Natural killer cell treated with Interleukin-12 subunit alpha and Interleukin-12 subunit beta and Interleukin-15 and Interleukin-18, amount 100 ng/mL, for 72 hours (primary cell): ENCODE measurements at places on chromosomes 2 and 18.

DNA sequence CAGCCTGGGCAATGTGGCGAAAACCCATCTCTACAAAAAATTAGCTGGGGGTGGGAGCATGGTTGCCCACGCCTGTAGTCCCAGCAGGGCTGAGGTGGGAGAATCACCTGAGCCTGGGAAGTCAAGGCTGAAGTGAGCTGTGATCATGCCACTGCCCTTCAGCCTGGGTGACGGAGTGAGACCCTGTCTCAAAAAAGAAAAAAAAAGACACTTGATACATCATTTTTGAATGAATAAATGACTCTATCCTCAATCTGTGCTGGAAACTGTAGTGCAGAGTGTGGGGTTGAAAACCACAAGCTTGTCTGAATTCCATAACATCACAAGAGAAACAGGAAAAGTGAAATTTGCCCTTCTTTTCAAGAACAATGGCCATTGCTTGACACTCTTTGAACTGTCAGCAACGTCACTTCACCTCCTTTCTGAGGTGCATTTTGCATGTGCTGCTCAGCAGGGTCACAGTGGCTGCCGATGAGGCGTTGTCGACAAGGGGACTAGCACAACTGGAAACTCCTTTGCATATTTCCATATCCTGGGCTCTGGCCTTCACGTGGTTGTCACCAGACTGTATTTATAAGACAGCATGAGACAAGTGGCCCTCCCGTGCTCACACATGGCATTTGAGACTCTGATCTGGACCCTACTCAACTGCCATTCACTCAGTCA lies 54.2 kb downstream of the DDX1 start:
- DNase-seq = no peak

DNA sequence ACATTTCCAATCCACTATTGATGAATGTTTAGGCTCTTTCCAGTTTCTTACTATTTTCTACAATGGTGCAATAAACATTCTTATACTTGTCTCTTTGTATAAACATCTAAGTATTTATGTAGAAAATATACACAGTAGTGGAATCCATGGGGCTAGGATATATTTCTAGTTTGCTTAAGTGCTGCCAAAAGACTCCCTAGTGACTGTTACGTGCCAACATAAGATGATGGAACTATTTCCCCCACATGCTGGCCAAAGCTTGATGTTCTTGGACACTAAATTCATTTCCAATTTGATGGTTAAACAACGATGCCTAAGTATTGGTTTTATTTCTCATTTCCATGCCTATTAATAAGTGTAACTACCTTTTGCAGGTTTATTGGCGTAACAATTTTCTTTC lies 378.4 kb upstream of the HNRNPA3 start:
- DNase-seq = no peak

DNA sequence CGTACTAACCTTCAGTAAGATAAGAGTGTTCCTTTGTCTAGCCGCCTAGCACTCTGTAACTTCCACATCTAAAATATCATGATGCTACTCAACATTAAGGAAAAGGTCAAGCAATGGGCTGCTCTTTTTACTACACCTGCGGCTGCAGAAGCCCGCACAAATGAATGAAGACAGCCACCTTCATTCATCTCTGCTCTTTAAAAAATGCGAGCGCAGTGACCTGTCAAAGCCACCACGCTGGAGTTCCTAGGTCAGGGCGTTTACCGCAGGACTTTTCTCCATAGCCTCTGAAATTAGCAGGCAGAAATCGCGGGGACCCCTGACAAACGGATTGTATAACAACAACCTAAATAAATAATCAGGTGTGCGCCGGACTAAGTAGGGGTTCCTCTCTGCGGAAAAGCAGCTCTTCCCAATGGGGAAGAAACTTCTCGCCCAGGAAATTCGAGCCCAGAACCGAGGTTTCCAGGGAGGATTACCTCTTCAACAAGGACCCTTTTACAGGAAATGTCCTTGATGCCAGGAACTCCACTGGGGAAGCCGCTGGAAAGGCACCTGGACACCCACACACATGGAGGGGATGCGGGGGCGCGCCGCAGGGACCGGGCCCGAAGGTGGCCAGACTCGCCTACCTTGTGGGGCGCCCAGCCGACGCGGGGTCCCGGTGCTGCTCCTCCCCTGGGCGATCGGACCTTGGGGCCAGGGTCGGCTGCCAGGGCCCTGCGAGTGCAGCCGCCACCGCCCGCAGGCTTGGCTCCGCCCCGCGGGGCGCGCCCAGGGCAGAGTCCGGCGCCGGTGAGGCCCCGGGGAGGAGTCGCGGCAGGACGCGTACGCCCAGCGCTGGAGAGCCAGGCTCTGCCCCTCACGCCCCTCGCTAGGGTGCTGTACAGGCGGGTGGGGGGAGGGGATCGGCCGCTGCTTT lies at the start of gene CCDC68:
TSS of gene CCDC68 (minus strand) at position 758 of the 922 bp plus-strand sequence. CDS start 16,670 bp downstream, outside the sequence.
- no peak for DNase-seq

DNA sequence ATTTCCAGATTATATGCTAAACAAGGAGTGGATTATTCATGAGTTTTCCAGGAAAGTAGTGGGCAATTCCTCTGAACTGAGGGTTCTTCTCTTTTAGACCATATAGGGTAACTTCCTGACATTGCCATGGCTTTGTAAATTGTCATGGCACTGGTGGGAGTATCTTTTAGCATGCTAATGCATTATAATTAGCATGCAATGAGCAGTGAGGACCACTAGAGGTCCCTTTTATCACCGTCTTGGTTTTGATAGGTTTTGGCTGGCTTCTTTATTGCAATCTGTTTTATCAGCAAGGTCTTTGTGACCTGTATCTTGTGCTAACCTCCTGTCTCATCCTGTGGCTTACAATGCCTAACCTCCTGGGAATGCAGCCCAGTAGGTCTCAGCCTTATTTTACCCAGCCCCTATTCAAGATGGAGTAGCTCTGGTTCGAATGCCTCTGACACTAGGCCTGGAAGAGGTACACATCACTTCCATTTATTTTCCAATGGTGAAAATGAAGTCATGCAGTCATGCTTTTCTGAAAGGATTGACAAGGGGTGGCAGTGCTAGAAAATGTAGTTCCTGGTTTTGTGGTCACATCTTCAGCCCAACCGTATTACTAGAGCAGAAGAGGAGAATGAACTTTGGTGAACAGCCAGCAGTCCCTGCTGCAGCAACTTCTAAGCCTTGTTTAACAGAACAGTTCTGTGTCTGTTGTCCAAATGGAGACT lies 26.6 kb upstream of the ITGA4 start:
- no peak for DNase-seq

DNA sequence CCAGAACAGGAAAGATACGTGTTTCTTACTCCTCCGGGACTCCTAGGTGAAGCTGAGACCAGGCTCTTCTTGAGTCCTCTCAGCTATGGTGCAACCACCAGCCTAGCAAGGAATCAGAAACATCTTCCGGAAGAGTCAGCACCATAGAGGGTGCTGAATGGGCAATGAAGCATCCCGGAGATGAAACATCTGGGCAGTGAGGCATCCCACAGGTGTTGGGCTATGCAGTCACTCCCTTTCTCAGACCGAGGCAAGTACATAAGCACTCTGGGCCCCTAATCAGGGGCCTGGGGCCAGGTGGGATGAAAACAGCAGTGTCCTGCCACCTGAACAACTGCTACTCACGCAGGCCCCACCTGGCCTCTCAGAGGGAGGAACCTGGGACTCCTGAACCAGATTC lies 1.4 kb upstream of the CAPN10 start:
- DNase-seq = no peak

GRCh38 chr2:207311316-207312005 lies 145.7 kb upstream of the KLF7 start:
- DNase-seq = peak; percentile 89

DNA sequence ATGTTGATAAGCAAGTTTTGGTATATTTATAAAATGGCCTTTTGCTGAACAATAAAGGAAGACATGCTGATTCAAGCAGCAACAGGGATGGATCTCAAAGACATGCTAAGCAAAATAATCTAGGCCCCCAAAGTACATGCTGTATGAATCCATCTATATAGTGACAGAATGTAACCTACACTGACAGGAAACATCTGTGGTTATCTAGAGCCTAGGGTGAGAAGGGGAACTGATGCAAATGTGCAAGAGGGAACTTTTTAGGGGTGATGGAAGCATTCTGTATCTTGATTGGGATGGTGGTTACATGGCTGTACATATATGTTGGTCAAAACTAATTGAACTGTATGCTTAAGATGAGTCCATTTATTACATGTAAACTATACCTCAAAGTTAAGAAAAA lies 24.2 kb downstream of the CNRIP1 start:
- no peak for DNase-seq

DNA sequence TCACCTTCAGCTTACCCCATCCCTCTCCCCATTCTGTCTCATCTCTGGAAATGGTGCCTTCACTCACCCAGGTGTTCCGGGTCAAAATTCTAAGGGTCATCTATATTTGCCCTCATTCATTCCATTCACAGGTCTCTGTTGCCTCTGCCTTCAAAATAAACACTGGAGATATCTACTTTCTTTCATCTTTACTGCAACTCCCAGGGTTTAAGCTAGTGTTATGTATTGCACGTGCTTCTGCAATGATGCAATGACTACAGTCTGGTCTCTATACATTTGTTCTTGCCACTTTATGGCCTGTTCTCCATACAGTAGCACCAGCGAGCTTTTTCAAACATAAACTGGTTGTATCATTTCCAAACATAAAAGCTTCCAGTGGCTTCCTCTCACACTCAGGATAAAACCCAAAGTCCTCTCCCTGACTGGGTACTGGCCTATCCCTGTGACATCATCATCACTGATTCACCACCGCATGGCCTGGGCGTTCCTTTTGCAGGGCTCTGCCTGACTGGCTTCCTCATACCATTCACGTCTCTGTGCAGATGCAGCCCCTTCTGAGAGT lies 14.3 kb downstream of the DSG2 start:
- no peak for DNase-seq

- no peak for DNase-seq
Measured at GRCh38 chr2:146068051-146068450, 1548.1 kb upstream of the ZEB2 start.

DNA sequence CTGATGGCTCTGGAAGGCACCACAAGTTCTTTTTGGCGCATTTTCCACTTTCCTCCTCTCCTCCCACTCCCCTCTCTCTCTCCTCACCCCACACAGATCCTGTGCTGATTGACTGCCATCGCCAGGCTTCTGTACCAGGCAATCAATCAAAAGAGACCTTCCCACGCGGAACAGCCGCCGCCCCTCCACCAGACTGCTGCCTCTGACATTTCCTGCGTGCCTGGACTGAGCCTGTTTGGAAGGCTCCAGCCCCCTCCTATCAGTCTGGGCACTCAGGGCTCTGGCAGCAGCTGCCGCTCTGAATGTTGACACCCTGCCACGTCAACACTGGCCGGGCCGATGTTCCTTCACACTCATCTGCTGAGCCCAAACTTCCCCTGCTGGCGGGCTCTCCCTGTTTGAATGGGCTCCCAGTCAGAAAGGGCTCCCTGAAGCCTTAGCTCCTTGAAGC lies 467.7 kb downstream of the EPHA4 start:
- DNase-seq = peak; percentile 64

DNA sequence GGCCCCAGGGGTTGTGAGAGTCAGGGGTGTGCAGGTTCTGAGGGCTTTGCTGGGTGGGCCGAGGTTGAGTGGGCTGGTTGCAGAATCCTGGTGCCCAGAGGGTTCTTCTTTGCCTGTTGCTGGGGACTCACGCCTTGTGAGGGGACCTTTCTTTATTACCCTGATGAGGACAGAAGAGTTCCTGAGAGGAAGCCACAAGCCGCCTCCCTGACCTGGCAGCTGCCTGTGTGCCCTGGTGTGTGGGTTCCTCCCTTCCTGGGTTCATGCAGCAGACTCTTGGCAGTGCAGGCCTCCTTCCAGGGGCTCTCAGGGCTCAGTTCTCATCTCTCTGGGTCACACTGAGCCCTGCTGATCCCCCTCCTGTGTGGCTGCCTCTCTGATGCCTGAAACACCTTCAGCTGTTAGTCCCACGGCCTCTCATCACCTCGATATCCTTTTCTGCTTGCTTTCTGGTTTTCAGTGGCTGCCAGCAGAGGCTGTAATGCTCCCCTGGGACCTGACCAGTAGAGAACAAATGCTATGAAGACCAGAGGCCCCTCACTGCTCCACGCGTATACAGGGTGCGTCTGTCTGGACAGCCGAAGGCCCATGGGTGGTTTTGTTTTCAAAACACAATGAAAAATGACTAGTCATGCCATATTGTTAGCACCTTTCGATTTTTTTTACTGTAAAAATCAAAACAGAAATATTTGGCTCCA lies 191.3 kb downstream of the AGAP1 start:
- peak; percentile 58 for DNase-seq

DNA sequence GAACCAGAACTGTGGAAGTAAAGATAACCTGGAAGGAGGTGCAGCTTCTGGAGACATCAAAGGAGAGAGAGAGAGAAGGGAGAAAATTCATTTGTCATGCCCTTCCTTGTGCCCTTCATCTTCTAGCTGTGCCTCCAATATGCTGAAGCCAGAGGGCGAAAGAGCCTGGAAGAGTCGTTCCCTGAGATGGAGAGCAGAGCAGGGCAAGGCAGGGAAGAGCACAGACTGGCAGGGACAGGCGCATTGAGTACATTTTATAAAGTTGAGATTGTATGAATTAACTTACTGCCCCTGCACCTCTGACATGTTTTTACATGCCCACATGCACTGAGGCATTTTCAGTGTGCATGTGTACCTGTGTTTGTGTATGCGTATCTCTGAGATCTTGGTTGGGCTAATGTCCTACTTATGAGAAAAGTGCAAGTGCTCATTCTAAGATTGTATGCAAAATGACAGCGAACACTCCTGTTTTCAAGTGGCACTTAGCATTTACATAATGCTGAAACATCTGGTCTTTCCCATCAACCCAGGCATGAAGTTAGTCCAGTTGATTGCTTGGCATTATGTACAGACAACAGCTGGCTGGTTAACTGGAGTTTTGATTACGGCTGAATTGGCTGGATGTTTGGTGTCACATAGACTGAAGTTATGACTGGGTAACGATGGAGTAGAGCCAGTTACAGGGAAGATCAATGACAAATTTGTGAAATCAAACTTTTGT lies 23.7 kb upstream of the MMADHC start:
- DNase-seq = no peak

GRCh38 chr2:124646166-124646815 lies 621.2 kb downstream of the CNTNAP5 start:
- DNase-seq = no peak

GRCh38 chr2:31207790-31208189 lies 9.5 kb downstream of the CAPN14 start:
- no peak for DNase-seq

- no peak for DNase-seq
Measured at GRCh38 chr2:197647961-197648690, 27.3 kb downstream of the RFTN2 start.

DNA sequence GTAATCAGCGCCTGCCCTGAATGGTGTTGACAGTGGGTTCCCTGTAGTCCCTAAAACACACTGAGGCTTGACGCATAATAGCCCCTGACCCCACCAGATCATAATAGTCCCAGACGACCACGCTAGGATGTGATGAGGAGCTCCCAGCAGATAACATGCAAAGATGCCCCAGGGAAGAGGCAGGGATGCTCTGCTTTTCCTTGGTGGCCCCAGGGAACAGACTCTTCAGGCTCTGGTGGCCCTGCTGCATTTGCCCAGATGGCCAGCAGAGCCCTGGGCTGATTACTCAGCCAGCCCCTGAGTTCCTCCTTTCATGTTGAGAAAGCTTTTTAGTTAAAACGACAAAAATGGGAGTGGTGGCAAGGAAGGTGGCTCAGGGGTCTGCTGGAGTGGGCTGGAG lies 5.9 kb upstream of the NCKAP5 start:
- no peak for DNase-seq

GRCh38 chr2:15836689-15837610 lies 103.4 kb upstream of the MYCN start:
- no peak for DNase-seq
